ENCODE measurements at places on chromosomes 4 and X.
A peak's percentile ranks its signal among the peaks of the same experiment; 100 is the strongest.

- no peak for DNase-seq
Measured at GRCh38 chrX:96791559-96791958, 92.1 kb upstream of the RPA4 start.

- no peak for DNase-seq
Measured at GRCh38 chr4:185343726-185344581, 51.8 kb downstream of the LRP2BP start.

GRCh38 chr4:37836838-37837440 is 10.5 kb downstream of the PGM2 start:
- DNase-seq: no peak

DNA sequence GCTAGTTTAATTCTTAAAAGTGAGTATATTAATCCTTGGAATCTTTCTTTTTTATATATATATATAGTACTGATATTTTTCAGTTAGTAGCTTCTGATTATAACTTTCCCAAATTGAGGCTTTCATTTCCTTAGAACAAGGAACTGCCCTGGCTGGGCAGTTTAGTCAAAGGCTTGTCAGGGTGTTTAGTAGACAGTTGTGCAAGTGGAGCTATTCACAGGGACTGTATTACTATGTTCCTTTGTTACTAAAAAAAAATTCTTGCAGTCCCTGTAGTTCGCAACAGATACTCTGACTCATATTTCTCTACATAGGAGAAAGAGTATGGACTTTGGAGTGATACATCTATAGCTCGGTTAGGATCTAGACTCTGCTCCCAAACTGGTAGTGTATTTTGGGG is 20.8 kb downstream of the USO1 start:
- DNase-seq: no peak

DNA sequence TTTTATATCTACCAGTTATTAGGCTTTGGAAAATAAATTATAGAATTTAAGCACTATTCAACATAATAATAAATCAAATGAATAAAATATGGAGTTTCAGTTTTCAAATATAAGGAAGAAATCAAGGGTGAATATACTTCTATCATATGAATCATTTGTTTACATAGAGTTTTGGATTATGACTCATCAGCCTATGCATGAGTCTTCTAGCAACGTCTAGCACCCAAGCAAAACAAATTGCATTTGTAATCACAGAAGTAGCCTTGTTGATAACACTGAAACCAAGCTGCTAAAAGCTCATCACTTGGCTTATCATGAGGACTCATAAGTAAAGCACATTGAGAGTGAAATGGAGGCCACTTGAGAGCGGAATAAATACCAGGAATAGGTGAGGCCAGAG is 434.6 kb downstream of the PCDH11X start:
- DNase-seq: no peak

DNA sequence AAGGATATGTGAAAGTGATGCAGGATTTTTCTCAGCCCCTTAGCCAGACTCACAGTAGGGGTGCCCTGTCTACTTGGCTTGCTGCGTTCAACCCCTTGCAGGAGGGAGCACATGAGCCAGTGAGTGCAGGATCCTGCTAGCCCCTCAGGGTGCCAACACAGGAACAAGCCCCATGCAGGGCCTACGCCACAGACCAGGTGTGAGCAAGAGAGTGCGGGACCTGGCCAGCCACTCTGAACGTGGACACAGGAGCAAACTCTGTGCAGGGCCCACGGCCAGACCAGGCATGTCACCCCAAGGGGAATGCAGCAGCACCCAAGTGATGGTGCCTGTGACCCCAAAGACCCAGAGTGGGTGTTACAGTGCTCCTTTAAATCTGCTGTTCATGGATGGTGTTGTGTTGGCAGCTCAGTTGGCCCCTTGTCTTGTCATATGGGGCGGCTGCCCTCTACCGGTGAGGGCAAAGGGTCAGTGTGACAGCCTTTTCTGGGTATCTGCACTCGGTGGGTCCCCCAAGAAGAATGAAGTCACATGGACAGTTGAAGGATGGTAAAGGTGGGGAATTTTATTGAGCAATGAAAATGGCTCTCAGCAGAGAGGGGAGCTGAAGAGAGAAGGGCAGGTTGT is 188.4 kb upstream of the MAOA start:
- no peak for DNase-seq

DNA sequence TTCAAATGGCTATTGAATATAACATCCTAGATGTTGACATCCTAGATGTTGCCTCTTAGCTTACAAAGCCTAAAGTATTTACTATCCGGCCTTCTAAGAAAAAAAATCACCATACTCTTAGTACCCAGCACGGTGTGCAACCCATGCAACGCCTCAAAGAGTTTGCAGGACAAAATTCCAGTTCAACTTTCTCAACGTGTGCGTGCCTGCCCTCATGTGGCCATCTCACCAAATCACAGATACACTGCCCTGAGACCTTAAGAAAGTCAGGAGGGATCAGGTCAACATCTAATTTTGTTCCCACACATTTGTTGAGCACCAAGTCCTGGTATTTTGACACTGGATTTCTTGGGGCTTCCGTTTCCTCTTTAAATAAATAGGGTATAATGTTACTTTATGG is 68.3 kb downstream of the CRMP1 start:
- DNase-seq: peak; percentile 6

DNA sequence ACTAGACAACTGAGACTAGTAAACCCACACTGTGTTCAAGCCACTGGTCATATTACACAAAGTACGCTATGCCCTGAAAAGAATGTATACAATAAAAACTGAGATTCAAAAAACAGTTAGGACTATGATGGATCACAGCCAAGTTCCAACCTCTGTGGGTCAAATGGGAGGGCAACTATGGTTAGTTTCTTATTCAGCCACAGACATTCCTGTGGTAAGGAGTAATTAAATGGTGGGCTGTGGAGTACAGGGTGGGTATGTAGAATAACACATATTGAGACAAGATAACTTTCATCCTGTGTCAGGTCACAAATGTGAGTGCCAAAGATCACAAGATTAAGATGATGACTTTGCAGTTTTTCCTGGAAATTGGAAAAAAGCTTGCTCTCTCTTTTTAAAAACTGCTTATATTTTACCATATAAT is 167.2 kb downstream of the NPNT start:
- no peak for DNase-seq

GRCh38 chrX:12965131-12965940 is 9.6 kb upstream of the TMSB4X start:
- no peak for DNase-seq

DNA sequence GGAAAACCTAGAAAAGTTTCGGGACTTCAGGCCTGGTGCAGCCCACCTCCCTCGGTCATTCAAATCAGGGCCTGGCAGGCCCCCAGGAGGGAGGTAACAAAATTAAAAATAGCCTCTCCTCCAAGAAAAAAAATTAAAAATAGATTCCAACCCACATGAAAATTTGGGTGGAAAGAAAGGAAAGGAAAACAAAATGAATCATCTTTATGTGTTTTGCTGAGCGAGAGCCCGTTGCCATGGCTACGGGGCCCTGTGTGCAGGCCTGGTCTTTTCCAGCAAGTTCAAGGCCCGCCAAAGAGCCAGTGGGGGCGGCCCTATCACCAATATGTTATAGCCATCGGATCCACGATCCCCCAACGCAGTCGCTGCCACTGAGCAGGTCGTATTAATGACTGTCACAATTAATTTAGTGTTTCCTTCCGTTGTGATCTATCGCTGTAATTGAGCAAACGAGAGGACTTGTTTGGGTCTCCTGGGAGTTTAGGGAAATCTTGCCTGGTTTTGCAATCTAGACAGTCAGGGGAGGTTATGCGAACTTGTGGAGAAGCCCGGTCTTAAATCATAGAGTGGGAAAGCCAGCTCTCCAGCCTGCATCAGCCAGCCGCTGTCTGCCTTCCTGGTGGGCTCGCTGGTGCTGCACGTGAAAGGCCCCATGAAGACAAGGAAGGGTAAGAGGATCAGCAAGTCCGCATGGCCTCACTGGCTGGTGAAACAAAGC is 452.4 kb downstream of the BCOR start:
- no peak for DNase-seq

GRCh38 chr4:103008875-103009729 is 10.4 kb downstream of the SLC9B1 start:
- DNase-seq: peak; percentile 60

DNA sequence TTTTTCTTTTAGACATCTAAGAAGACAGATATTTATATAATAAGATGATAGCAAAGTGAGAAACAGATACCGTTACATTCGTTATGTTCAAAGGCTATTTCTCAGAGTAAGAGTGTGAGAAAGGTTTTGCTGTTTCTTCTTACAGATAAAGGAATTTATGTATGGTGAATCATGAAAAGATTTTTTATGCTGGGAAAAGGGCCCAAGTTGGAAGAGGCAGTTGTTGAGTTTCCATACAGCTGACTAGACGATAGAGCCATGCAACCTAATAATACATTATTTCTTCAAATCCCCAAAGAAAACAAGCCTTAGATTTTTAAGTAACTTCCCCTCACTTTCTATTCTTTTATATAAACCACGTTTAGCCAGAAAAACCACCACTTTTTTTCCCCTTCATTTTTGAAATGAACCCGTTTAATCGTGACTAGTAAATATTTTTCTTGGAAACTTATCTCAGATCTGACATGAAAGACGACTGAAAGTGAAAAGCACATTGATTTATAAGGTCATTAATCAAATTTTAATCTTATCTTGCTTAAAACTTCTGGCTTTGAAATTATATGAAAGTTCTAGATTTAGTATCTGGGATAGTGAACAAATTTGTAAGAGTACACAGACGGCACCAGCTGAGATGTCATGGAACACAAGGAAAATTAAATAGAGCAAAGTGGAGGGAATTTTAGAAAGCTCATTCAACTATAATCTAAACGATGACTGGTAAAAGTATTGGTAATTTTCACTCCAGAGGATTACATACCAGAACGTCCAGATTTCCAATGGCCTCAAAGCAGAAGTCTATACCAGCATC is 10.9 kb downstream of the ADH6 start:
- DNase-seq: no peak

- no peak for DNase-seq
Measured at GRCh38 chr4:79514621-79515329, 106.7 kb upstream of the GK2 start.

DNA sequence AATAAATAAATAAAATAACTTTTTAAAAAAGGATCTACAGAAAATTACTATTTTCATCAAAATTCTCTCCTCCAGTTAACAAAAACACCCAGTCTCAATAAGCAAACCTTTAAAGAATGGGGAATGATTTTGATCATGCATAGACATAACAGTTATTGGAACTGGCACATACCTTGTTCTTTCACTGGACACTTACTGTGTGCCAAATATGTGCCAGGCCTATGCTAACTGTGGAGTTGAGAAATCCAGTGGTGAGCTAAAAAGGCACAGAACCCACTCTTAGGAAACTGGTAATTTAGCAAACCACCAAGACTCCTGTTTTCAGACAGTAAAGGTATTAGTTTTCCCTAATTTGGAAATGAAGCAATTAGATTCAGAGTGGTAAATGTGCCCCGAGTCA is 39.1 kb downstream of the CLOCK start:
- DNase-seq: no peak

GRCh38 chr4:158826882-158827281 is 58.1 kb downstream of the FNIP2 start:
- DNase-seq: no peak

GRCh38 chr4:1277667-1278665 is 11.7 kb upstream of the MAEA start:
- DNase-seq: no peak

DNA sequence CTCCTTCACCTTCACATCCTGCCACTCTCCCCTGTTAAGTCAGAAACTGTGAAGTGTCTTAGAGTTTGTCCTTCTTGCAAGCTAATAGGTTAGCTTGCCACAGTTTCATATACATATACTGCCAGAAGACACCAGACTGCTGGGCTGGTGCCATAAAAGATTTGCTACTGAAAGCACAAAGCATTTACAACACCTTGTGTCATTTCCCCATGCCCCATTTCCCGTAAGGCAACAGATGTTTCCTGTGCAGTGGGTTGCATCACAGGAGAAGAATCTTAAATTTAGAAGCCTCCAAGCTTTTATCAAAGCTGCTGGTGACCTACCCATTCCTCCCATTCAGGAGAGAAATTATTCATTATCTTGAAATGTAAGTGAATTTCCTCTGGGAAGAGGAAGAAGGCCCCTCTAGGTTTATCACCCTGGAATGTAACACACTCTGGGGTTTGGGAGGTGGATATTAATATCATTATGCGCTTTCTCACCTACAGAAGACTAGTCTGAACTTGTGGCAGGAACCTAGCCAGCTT is 34.5 kb upstream of the RAB33B start:
- DNase-seq: peak; percentile 29

- no peak for DNase-seq
Measured at GRCh38 chr4:54571293-54572151, 86.2 kb upstream of the KIT start.

DNA sequence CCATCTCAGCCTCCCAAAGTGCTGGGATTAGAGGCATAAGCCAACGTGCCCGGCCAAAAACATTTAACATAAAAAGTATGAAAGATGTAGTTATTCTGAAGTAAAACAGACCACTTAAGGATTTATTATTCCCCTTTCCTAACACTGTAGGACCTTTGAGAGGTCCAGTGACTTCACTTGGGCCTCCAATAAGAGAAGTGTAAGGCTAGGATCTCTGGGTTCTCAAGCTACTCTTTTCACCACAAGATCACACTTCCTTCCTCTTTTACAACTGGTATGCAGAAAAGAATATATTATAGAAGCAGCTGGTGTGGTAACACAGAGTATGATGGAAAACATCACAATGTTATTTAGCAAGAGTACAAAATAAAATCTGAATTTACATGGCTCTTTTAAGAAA is 30.2 kb upstream of the CCNG2 start:
- no peak for DNase-seq
